ENCODE measurements at places on chromosomes 4 and X. TPM values are rescaled to one million over a fixed set of nuclear protein-coding genes. Genes with fewer than 3 reads are reported as not detected.
A peak's percentile ranks its signal among the peaks of the same experiment; 100 is the strongest.

- no peak for DNase-seq
Observed at GRCh38 chr4:183909801-183910200, 4.7 kb downstream of the STOX2 start.

- DNase-seq: peak; percentile 20
Observed at GRCh38 chrX:73668779-73669178, 105.8 kb downstream of the CHIC1 start.

GRCh38 chrX:133989993-133990392 lies 4.6 kb upstream of the GPC3 start:
- no peak for DNase-seq

LRCH2 gene
- total RNA-seq: 5.7 TPM

- no peak for DNase-seq
Observed at GRCh38 chrX:40094900-40095582, 2.7 kb downstream of the BCOR start.

GAGE1 gene
- total RNA-seq: not detected

CC2D2A gene
- total RNA-seq: 30.4 TPM

- no peak for DNase-seq
Observed at GRCh38 chr4:16663732-16664131, 234.7 kb downstream of the LDB2 start.

DNA sequence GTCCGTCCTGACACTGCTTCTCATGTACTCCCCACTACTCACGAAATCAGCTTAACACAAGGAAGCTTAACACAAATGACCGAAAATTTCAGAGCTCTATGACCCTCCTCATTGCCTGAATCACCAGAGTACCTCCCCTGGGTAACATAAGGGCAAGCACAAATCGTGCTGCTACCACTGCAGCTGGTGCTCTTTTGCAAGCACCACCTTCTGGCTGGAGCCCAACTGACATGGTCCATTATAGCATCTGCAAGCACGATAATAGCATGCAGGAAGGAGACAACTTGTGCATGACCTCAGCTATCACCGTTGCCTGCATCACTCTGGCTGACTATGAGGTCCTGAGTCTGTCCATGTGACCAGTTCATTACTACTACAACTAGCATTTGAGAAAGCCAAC lies 308.0 kb downstream of the TEX13C start:
- no peak for DNase-seq

OTUD4 gene
- total RNA-seq: 19.1 TPM

SPON2 gene
- total RNA-seq: 101 TPM

- no peak for DNase-seq
Observed at GRCh38 chr4:45100956-45101818, 374.8 kb upstream of the GNPDA2 start.

RHOXF2B gene
- not detected for total RNA-seq

PCDH11X gene
- 0.08 TPM for total RNA-seq

ADH1A gene
- 1.5 TPM for total RNA-seq

DNA sequence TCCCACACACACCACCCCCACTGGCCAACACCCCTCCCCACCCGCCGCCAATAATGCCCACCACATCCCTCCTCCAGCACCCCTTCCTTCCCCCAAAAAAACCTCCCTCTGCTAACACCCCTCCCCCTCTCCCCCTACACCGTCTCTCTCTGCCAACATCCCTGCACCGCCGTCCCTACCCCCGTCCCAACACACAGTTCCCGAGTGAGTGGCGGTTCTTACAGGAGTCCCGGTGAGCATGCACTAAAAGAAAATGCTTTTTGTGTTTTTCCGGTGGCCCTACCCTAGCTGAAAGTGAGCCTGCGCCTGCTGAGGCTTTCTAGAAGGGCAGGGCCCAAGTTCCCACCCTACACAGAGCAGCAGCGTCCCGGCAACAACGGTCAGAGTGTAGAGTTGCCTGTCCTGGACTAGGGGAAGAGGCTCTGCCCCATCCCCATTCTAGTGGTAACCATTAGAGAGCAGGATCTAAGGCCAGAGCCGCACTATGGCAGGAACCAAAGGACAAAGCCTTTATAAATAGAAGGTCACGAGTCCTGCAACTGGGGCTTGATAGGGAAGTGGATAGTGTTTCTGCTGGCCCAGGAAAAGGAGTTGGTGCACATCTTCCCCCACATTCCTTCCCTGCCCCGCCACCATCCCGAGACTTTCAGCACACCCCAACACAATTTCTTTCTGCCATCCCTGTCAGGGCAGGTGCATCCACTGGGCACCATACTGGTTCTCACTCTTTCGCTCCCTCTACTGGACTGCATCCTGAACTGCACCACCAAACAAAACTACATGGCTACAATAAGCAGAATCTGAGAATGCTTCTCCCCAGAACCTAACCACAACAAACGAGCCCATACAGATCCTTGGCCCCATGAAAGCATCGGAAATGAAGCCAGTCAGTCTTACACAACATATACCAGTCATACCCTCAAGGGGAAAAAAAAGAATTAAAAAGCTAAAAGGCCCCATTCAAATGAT lies 78.1 kb upstream of the PAGE3 start:
- peak; percentile 42 for DNase-seq

GAGE12G gene
- not detected for total RNA-seq

DNA sequence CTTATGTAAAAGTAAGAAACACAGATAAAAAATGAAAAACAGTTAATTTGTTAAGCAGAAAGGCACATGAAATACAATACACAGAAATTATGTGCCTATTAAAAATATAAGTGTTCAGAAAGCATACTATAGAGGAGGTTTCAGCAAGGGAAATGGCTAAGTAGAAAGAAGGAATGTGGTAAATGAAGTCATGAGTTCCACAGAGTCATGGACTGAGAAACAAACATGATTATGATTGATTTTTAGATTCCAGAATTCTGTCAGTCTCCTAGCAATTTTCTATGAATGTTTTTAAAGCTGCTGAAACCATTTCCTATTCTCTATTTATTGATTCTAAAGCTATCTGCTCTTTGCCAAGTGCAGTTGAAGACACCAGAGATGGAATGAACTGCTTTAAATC lies 1398.4 kb downstream of the ARAP2 start:
- no peak for DNase-seq

LPAR4 gene
- total RNA-seq: 0.28 TPM

GRCh38 chrX:15820106-15821073 lies 30.1 kb downstream of the ZRSR2 start:
- no peak for DNase-seq

DNA sequence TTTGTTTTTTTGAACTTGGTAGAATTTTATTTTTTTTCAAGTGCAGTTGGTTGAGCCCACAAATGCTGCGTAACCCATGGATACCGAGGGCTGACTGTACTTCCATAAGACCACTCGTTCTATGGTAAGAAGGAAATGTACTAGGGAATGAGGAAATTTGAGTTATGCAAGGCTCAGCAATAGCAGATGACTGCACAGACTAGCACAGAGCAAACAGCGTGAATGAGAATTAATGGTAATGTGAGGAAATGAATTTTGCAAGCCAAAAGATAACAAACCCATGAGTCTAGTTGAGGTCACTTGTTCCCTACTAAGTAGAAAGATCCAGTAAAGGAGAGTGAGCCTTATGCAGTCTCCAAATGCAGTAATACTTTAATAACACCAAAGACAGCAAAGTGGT lies 17.4 kb downstream of the GSPT2 start:
- DNase-seq: no peak

VEGFC gene
- total RNA-seq: 8.1 TPM

GRCh38 chr4:8198906-8199593 lies at the start of gene SH3TC1:
Gene SH3TC1, plus strand, starts transcription at chr4:8199290. Its CDS starts 5,905 bp downstream, at chr4:8205195.
- peak; percentile 94 for DNase-seq

DNA sequence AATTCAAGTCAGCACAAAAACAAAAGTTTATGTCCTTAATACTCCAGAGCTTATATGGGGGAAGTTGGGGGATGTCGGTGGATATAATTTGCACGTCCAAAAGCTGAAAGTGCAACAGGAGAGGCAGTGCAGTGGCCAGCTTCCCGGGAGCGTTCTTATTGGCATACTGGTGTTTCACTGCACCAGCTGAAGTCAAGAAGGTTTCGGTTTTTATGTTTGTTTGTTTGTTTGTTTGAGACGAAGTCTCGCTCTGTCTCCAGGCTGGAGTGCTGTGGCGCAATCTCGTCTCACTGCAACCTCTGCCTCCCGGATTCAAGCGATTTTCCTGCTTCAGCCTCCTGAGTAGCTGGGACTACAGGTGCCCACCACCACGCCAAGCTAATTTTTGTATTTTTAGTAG lies 28.6 kb upstream of the TLR3 start:
- DNase-seq: no peak

DNA sequence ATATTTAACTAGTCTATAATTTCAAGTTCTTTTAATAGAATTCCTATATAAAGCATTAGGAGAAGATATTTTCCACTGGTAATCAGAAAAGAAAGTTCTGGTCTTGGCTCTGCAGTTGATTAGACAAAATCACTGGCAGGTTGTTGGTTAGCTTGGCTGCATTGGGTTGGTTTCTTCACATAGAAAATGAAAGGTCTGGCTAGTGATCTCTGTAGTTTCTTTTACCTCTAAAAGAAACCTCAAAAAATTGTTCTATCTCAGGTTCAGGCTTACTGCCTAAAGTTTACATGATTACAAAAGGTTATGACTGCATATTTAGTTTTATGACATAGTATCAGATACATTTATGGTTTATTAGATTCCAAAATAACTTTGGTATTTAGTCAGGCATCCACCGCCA lies 95.8 kb upstream of the NAP1L5 start:
- no peak for DNase-seq

DNA sequence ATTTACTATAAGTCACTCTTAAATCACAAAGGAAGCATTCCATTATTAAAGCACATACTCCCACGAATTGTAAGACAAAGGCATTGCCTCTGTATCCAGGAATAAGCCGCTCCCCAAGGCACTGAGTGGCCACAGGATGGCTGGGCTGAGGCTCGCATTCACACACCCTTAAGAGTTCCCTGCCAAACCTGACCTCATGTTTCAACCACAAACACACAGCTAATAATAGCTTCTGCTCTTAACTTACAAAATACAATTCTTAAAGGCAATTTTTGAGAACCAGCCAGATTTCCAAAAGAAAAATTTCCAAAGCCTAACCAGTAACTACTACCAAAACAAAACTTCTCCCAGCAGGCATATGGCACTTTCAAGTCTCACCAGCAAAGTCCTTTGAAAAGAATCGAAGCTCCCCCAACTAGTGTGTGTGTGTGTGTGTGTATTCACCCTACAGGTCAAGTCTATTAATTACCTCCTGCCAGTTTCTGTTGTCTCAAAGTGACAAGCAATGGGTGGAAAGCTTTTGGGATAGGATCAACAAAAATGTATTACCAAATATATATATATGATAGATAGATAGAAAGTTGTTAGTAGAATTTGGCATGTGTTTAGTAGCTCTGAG lies 36.0 kb downstream of the ARHGAP6 start:
- DNase-seq: no peak

DMRTC1 gene
- 0.28 TPM for total RNA-seq

DNA sequence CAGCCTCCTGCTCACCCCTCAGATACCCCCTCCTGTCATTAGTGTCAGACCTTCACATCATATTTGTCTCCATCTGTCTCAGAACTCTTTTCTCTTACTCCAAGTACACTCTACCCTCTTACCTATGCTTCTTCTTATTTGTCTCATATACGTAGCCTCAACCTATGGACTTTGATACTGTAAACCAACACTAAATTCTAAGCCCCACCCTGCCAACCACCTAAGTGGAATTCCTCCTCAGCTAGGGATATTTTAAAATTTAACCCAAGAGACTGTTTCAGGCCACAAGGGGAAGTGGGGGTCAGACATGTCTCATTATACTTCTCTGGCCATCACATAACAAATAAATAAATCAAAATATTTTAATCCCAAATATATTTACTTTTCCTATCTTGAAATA lies 778.1 kb upstream of the GRID2 start:
- no peak for DNase-seq

GRCh38 chrX:920234-920799 lies 289.7 kb downstream of the SHOX start:
- DNase-seq: no peak

DNA sequence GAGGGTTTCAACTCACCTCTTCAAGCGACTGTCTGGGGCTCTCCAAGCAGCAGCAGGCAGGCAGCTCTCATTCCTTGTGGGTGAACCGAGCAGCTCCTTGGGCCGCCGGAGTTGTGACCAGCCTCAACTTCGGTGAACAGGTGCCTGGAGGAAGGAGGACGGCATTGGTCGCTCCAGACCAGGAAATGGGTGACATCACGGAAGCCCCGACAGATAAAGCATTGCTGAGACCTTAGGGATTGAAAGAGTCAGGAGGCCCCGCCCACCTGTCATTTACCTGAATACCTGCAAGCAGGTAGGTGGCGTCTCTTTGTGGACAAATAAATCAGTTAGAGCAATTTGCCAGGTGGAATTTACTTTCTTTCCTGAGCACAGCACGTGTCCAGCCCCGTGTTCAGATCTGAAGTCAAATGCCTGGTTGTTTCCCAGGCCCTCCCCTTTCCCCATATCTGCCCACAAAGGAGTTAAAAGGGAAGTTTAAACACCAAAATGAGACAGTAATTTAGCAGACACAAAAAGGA lies at the start of gene LNX1:
Gene LNX1, minus strand, starts transcription at position 115 of the 521 bp plus-strand sequence. CDS start 17,484 bp downstream, outside the sequence.
- no peak for DNase-seq

- no peak for DNase-seq
Observed at GRCh38 chrX:22746081-22746480, 253.7 kb upstream of the DDX53 start.

SPATA18 gene
- 1.2 TPM for total RNA-seq

- peak; percentile 33 for DNase-seq
Observed at GRCh38 chr4:76611616-76612207, 176.7 kb downstream of the SHROOM3 start.

MID2 gene
- 31.4 TPM for total RNA-seq

Measured in adrenal gland (tissue), 19 donors.